ENCODE measurements at places on chromosomes 16 and 17. TPM values are rescaled to one million over a fixed set of nuclear protein-coding genes. Genes with fewer than 3 reads are reported as not detected.

Gene CENPV
- total RNA-seq, result 100 TPM

Gene VPS35L
- 30.7 TPM for total RNA-seq

Gene KRT31
- total RNA-seq, result not detected

Gene TEX2
- total RNA-seq, result 15.8 TPM

Gene TBC1D28
- total RNA-seq, result not detected

Gene CCDC57
- 43.8 TPM for total RNA-seq

Gene CHST4
- total RNA-seq, result not detected

Gene LDHD
- 0.21 TPM for total RNA-seq

Gene EFNB3
- not detected for total RNA-seq

Gene OTOA
- total RNA-seq, result not detected

Gene CACNG5
- not detected for total RNA-seq

Gene SMPD3
- total RNA-seq, result 0.07 TPM

Gene ANKRD40
- total RNA-seq, result 29.8 TPM

Gene CDH1
- total RNA-seq, result 9.1 TPM

Gene NAGS
- total RNA-seq, result 1.3 TPM

Gene DPEP1
- total RNA-seq, result not detected

Gene CEP112
- total RNA-seq, result 2.2 TPM

Gene PERCC1
- total RNA-seq, result not detected

GRCh38 chr16:5977329-5977728, 879.7 kb upstream of the EEF2KMT start:
- no peaks in the 10 kb centered on the region for H3K36me3 ChIP-seq
- no peak overlapping the region for H3K4me3 ChIP-seq
- no peak overlapping the region for H3K27ac ChIP-seq
- no peaks in the 10 kb centered on the region for H3K27me3 ChIP-seq

DNA sequence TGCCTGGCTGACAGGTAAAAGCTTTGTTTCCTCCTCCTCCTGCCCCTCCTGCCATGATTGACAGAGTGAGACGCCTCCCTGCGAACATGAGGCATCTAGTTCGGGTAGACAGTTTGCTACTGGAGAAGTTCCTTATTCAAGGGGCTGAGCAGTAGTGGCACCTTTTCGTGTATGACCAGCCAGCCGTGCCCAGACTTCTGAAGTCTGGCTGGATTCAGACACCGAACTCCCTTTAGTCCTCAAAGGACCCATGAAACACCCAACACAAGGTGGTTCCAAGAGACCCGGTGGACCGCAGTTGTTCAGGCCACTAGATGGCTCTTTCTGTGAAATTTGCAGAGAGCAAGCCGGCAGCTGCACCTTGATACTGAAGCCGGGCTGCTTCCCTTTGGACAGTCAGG, 192.8 kb downstream of the XYLT1 start:
- no peak overlapping the region for H3K27ac ChIP-seq
- peak; percentile 20 for DNase-seq

- no peak overlapping the region for H3K4me3 ChIP-seq
- H3K4me1 ChIP-seq, result peaks cover 7% of the 10 kb centered on the region
- DNase-seq, result peak; percentile 49
- peaks cover 36% of the 10 kb centered on the region for H3K36me3 ChIP-seq
- peak overlapping the region; percentile 70 for H3K27ac ChIP-seq
Measured at GRCh38 chr16:50102051-50102746, 36.4 kb downstream of the HEATR3 start.

GRCh38 chr16:30407804-30408534, 563 bp downstream of the ZNF771 start:
- peak overlapping the region; percentile 74 for H3K27ac ChIP-seq
- peaks cover 26% of the 10 kb centered on the region for H3K4me1 ChIP-seq
- peak overlapping the region; percentile 79 for H3K4me3 ChIP-seq
- H3K27me3 ChIP-seq, result peaks cover 2% of the 10 kb centered on the region
- no peak for DNase-seq

DNA sequence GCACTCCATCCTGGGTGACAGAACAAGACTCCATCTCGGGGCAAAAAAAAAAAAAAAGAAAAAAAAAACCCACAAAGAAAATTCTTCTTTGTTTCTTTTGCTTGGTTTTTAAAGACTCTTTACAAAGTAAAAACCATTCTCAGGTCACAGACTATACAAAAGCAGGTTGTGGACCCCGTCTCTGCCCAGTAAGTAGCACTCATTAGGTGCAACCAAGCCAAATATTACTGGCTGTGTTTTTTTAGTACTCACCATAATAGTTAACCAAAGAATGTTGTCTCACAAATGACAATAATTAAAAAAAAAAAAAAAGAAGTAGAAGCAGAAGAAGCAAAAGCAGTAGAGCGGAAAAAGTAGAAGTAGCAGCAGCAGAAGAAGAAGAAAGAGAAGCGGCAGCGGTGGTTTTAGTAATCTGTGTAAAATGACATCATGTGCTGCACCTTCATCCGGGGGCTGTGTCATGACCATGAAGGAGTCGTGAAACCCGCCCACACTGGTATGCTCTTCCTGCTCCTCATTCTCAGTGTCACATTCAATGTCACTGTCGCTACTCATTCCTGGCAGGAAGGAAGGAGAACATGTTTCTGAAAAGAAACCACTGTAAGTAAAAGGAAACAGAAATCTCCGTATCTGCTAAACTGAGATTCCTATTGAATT, 105.4 kb downstream of the TRIM37 start:
- peak overlapping the region; percentile 93 for H3K27ac ChIP-seq
- H3K4me3 ChIP-seq, result peak overlapping the region; percentile 62
- H3K4me1 ChIP-seq, result peaks cover 41% of the 10 kb centered on the region
- peak; percentile 89 for DNase-seq
- no peaks in the 10 kb centered on the region for H3K27me3 ChIP-seq

GRCh38 chr16:86007524-86007923, 108.6 kb downstream of the IRF8 start:
- H3K4me3 ChIP-seq, result peak overlapping the region; percentile 31
- no peak for DNase-seq
- H3K36me3 ChIP-seq, result no peaks in the 10 kb centered on the region

GRCh38 chr17:80765241-80765961, 220.8 kb downstream of the RPTOR start:
- no peaks in the 10 kb centered on the region for H3K27me3 ChIP-seq
- DNase-seq, result no peak
- H3K36me3 ChIP-seq, result peaks cover 22% of the 10 kb centered on the region
- H3K27ac ChIP-seq, result peak overlapping the region; percentile 86

DNA sequence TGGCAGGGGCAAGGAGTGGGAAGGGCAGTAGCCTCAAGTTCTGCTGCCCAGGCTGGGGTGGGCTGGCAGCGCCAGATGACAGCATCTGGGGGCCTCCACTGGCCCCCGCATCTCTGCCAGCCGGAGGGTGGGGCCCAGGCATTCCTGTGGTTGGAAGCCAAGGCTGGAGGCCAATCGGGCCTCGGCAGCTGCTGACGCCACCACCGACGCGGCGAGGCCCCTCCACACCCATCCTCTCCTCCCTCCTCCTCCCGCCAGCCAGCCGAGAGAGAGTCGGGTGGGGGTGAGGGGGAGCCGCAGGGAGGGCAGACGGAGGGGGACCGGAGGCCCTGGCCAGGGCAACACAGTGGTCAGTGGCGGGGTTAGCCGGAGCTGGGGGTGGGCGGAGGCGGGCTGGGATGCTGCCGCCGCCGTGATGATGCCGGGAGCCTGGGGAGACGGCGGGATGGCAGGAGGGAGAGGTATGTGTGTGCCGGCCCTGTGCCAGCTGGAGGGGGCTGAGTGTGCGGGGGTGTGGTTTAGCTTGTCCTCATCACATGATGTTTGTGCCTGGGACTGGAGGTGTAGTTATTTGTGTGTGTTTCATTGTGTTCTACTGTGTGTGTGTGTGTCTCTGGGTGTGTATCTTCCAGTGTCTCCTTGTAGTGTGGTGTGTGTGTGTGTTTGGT, 36.6 kb downstream of the ARHGAP23 start:
- no peaks in the 10 kb centered on the region for H3K27me3 ChIP-seq
- H3K36me3 ChIP-seq, result no peaks in the 10 kb centered on the region
- H3K4me1 ChIP-seq, result no peaks in the 10 kb centered on the region
- H3K27ac ChIP-seq, result no peak overlapping the region
- no peak overlapping the region for H3K4me3 ChIP-seq

DNA sequence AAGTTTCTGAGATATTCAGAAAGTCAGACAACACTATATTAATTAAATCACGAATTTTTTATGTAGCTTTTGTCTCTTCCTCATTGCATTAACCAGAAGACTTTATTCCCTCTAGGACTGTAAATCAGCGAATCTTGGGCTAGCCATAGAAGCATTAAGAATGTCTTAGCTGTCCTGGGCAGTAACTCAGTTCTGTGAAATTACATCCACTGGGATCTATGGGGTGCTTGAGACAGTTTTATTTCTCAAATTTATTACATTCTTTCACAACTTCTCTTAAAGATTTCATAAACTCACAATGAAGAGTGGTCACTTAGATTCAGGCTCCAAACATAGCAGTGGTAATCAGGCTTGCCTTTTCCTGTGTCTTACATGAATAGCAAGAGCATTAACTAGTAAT, 1153.4 kb downstream of the CDH8 start:
- H3K36me3 ChIP-seq, result no peaks in the 10 kb centered on the region
- H3K27ac ChIP-seq, result no peak overlapping the region
- DNase-seq, result no peak
- no peaks in the 10 kb centered on the region for H3K4me1 ChIP-seq
- no peaks in the 10 kb centered on the region for H3K27me3 ChIP-seq

- H3K27me3 ChIP-seq, result no peaks in the 10 kb centered on the region
- peak overlapping the region; percentile 82 for H3K27ac ChIP-seq
- peaks cover 12% of the 10 kb centered on the region for H3K36me3 ChIP-seq
- peaks cover 43% of the 10 kb centered on the region for H3K4me1 ChIP-seq
- peak; percentile 68 for DNase-seq
Measured at GRCh38 chr17:82120148-82120547, 22.1 kb upstream of the FASN start.

DNA sequence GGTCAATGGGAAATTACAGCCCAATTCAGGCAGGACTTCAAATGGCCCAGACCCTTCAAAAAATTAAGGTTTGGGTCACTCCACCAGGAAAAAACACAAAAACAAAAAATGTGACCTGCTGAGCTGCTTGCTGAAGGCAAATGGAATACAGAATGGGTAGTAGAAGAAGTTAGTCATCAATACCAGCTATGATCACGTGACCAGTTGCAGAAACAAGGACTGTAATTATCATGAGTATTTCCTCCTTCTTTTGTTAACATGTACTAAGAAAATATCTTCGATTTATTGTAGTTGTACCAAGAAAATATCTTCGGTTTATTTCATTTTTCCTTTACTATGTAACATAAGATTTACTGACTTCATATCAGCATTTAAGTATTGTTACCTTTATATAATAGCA, 1183.6 kb downstream of the CDH8 start:
- no peak overlapping the region for H3K4me3 ChIP-seq
- no peaks in the 10 kb centered on the region for H3K27me3 ChIP-seq
- H3K4me1 ChIP-seq, result no peaks in the 10 kb centered on the region
- no peak overlapping the region for H3K27ac ChIP-seq
- DNase-seq, result no peak

DNA sequence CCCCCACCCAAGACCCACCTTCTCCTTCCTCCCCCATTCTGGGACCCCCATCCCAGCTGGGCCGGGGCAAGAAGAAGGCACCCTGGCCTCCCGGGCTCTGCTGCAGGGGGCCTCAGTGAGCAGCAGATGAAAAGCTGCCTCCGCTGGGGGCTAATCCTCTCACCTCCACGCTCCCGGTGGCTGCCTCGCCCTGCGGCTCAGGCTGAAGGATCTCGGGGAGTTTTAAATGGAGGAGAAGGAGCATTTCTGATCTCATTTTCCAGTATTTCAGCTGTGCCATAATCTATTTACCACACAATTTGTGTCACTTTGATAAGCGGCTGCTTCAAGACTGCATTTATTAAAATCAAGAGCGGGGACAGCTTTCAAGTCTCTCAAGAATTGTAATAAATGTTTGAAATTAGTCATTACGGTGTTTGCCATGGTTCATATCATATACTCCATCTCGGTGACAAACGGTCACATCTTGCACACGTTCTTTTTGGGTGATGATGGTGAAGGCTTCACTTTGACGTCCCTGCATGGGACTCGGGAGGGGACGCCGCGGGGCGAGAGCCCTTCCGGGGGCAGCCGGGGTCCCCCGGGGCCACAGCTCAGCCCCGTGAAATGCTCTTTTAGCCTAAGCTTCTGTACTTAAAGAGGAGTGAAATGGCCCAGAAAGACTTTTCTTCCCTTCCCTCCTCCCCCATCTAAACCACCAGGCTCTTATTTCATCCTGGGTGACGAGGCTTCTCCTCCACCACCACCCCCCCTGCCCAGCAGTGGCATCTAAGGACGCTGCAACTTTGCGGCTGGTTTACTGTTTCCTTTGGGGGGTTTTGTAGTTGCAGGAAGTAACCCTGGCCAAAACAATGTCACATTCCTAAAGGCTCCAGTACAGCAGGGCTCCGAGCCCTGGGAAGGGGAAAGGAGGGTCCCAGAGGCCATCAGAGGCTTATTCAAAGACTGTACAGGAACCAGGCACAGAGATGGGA, 313.1 kb upstream of the TNRC6C start:
- DNase-seq, result peak; percentile 81
- peak overlapping the region; percentile 92 for H3K27ac ChIP-seq
- peak overlapping the region; percentile 59 for H3K4me3 ChIP-seq
- peaks cover 4% of the 10 kb centered on the region for H3K27me3 ChIP-seq

- peak; percentile 28 for DNase-seq
- H3K36me3 ChIP-seq, result peaks cover 4% of the 10 kb centered on the region
- H3K4me3 ChIP-seq, result peak overlapping the region; percentile 87
- H3K27ac ChIP-seq, result no peak overlapping the region
- peaks cover 29% of the 10 kb centered on the region for H3K4me1 ChIP-seq
Measured at GRCh38 chr16:75580-76501, 2.2 kb upstream of the MPG start.

DNA sequence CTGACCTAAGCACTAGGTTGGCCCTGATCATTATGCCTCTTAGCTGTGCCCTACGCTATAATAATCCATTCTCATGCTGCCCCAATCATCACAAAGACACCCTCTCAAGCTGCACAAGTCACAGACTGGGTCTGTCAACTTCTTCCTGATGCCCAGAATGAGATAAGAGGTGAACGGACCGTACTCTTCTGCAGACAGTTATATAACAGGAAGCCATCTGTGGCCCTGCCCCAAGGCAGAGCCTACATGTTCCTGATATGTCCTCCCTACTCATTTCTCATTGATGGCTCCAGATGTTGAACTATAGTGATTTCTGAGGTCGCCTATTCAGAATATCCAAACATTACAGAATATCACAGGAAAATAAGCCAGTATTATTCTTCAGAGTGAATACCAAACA, 471.6 kb upstream of the ERCC4 start:
- DNase-seq, result no peak
- no peak overlapping the region for H3K4me3 ChIP-seq
- H3K4me1 ChIP-seq, result no peaks in the 10 kb centered on the region
- H3K27me3 ChIP-seq, result peaks cover 4% of the 10 kb centered on the region
- no peak overlapping the region for H3K27ac ChIP-seq
- H3K36me3 ChIP-seq, result no peaks in the 10 kb centered on the region

DNA sequence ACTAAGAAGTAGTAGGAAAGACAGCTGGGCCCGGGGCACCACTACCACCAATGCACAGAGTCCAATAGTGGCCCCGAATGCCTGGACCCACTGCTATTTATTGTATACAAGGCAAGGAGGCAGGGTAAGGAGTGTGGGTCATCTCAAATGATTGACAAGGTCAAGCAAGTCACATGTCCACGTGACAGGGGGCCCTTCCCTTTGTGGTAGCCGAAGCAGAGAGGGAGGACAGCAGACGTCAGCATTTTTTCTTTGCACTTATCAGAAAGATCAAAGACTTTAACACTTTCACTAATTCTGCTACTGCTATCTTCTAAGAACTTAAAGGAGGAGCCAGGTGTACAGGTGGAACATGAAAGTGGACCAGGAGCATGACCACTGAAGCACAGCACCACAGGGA, 6.5 kb downstream of the VPS53 start:
- no peaks in the 10 kb centered on the region for H3K27me3 ChIP-seq
- no peak overlapping the region for H3K4me3 ChIP-seq
- peaks cover 18% of the 10 kb centered on the region for H3K4me1 ChIP-seq
- H3K27ac ChIP-seq, result no peak overlapping the region
- no peak for DNase-seq
